ENCODE measurements at places on chromosomes 7 and 10.

- no peak for DNase-seq
Measured at GRCh38 chr10:61830846-61831273, 70.6 kb upstream of the ARID5B start.

DNA sequence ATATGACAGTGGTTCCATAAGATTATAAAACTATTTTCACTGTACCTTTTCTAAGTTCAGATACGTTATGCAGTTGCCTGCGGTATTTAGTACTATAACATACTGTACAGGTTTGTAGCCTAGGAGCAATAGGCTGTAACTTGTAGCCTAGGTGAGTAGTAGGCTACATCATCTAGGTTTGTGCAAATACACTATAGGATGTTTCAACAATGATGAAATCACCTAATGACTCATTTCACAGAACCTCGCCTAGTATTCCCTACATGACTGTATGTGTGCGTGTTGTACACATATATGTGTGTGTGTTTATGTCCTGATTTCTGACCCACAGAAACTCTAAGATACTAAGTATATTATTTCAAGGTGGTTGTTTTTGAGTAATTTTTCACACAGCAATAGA is 139.0 kb downstream of the HERPUD2 start:
- DNase-seq: no peak

- DNase-seq: no peak
Measured at GRCh38 chr10:113454341-113455061, 98.4 kb upstream of the HABP2 start.

GRCh38 chr10:96768136-96768535 is 47.8 kb upstream of the PIK3AP1 start:
- no peak for DNase-seq

- DNase-seq: no peak
Measured at GRCh38 chr7:47271749-47272148, 310.2 kb downstream of the TNS3 start.

DNA sequence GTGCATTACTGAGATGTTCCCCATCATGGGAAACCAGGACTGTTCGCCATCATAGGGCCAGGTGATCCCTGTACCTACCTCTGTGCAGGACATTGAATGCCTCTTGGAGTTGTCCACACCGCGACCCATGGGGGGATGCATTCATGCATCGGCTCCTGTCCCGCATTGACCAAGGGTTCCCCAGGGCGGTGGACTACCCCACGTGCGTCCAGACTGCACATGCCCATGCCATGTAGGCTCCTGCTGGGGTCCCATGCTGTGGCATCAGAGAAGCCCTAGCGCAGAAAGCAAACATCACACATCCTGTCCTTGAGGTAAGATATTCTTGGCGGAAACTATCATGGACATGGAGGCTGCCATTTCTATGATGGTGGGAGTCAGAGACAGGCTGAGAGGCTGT is 121.6 kb upstream of the UNC5B start:
- DNase-seq: no peak

DNA sequence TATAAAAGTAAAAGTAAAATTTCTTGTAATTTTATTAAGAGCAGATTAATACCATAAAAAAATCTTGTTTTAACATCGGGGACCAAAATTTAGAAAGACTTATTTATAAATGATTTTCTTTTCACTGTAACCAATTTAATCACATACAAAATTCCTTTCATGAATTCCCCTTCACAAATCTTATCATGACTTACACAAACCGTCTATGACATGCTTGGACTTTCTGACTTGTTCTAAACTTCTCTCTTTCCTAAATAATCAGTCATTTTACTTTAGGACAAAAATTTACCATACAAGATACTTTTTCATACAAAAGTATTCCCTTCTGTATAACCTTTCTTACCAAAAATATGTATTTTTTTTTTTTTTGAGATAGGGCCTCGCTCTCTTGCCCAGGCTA is 9.3 kb downstream of the CROT start:
- no peak for DNase-seq

GRCh38 chr10:110865809-110866482 is 5.8 kb upstream of the PDCD4 start:
- DNase-seq: no peak

DNA sequence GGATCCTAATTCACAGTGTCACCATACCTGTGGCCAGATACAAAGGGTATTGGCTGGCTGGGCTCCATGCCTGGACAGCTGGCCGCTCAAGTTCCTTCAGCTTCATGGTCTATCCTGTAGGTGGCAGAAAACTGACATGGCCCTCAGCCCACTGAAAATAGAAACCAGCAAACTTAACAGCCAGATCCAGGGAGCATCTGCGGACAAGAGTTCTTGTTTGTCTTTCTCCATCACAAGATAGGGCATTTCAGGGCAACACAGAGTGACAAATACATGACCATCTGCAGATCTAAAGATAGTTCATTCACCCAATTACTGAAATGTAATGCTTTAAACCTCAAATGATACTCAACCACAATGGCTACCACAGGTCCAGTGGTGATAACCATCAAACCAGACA is 2.8 kb downstream of the SEC31B start:
- DNase-seq: no peak

DNA sequence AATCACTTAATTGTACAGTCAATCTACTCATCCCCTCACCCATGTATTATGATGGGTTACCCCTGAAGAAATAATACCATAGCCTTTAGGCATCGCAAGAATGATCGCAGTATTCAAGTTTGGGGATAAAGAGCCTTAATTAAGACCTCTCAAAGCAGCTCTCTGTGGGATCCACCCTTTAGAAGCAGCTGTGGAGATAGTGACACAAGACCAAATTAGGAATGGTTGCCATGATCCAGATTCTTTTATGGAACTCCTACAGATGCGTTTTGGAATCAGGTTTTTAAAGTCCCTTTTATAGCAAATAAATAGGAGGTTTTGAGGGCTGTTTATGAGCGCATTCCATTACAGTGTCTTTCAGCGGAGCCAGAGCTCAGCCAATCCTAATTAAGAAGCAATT is 12.2 kb downstream of the TES start:
- DNase-seq: no peak

DNA sequence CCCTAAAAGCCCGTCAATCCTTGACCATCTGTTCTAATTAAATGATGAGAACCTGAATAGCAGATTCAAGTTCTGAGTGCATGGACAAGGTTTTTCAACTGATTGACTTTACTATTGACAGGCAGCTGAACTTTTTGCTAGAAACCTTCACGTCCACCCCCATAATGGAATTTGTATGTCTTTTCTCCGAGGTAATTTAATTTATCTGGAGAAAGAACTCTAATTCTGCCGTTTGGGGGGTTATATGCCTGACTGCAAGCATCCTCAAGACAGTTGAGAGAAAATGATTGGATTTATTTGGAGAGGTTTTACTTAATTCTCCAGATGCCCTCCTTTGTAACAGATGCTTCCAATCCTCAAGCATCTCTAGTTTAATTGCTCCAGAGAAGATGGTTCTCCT is 1053.4 kb upstream of the AUTS2 start:
- no peak for DNase-seq

GRCh38 chr7:26305090-26305868 is 13.6 kb downstream of the SNX10 start:
- DNase-seq: no peak

GRCh38 chr10:123479640-123480039 is 186.5 kb upstream of the GPR26 start:
- no peak for DNase-seq

DNA sequence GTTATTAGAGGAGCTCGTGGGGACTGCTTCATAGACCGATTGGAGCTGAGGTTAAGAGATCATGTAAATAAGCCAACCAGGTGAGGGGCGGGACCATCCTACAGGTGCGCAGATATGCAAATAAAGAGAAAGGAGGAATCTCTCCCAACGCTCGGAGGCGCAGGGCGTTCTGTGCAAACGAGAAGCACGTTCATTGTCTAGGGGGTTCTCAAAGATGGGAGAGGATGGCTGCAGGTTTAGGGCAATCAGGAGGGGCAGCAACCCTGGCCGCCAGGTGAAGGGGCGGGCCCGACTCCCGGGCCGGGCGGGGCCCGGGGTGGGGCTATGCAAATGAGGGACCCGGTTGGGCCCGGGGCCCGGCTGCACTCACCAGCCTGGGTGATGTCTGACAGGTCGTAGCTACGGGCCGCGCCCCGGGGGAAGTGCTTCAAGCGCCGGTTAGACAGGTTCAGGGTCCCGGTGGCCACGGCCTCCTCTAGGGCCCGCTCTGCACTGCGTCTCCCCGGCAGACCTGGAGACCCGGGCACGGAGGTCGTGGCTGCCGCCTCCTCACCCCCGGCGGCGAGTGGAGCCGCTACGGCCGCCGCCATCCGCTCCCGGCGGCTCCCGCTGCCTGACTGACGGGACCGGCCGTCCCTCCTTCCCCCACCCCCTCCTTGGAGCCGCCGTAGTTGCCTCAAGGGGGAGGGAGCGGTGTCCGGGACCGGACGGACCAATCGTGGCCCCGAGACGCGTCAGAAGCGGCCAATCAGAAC is at the start of gene LRCH4:
Gene LRCH4, minus strand, starts transcription at position 619 of the 755 bp plus-strand sequence. Its CDS starts 29 bp downstream, at position 590.
- no peak for DNase-seq

GRCh38 chr7:32204361-32205018 is 134.3 kb upstream of the PDE1C start:
- no peak for DNase-seq

- no peak for DNase-seq
Measured at GRCh38 chr7:143492799-143493739, 15.4 kb downstream of the TAS2R41 start.

GRCh38 chr7:70033226-70033625 is 435.0 kb downstream of the AUTS2 start:
- no peak for DNase-seq

GRCh38 chr10:119502618-119503155 is 39.8 kb downstream of the RGS10 start:
- DNase-seq: no peak

- DNase-seq: no peak
Measured at GRCh38 chr10:52121688-52122087, 192.4 kb upstream of the DKK1 start.

GRCh38 chr10:82908751-82909150 is 1033.8 kb downstream of the NRG3 start:
- no peak for DNase-seq

GRCh38 chr7:70457883-70458680 is 673.9 kb upstream of the GALNT17 start:
- DNase-seq: no peak

GRCh38 chr7:1987084-1987535 is 245.6 kb downstream of the MAD1L1 start:
- DNase-seq: no peak
